Posterior cingulate gyrus (tissue), 11 donors: ENCODE measurements at places on chromosomes 5 and 9.

DNA sequence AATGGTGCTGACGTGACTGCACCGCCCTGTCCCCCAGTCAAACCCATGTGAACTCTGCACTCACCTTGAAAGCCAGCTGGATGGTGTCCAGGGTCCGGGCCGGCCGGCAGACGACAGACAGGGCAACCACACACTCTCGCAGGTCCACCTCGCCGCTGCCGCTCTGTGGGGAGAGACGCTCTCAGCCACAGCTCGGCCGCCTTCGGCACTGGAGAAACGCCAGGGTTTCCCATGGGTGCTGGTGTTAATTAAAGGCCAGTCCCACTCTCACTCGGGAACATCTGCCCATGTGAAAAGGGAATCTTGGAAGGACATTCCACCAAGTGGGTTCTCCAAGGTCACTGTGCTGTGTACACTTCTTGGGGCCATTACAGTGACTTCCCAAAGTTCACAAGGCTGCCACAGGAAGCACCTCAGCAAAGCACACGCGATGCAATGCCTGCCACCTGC lies 25.5 kb upstream of the SLC6A3 start:
- peak; percentile 50 for DNase-seq

- DNase-seq, result no peak
Observed at GRCh38 chr9:132957805-132958204, 13.4 kb upstream of the TSC1 start.

GRCh38 chr9:27963836-27964235 lies 390.6 kb upstream of the C9orf72 start:
- DNase-seq, result no peak

GRCh38 chr5:61970218-61970617 lies 335.8 kb upstream of the KIF2A start:
- no peak for DNase-seq

- DNase-seq, result peak; percentile 2
Observed at GRCh38 chr9:77647267-77648233, 572 bp downstream of the GNA14 start.

GRCh38 chr5:174589011-174589410 lies 135.4 kb upstream of the MSX2 start:
- DNase-seq, result no peak

DNA sequence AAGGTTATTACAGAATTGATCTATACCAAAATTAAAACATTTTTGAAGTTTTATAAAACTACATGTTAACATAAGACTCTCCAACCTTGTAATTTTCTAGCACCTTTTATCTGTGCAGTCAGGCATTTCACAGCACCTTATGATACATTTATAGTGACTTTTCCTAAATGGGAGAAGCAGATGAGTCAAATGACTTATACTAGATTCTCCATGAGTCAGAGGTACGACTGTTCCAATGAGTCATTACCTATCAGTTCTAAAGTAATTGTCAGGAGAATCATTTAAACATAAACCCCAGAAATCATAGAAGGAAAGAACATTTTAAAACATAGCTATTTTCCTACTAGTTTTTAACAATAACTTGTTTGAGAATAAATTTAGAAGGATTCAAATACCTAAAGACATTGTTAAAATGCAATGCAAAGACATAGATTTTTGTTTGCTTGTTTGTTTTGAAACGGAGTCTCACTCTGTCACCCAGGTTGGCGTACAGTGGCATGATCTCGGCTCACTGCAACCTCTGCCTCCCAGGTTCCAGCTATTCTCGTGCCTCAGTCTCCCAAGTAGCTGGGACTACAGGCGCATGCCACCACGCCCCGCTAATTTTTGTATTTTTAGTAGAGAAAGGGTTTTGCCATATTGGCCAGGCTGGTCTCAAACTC lies 34.7 kb upstream of the DMXL1 start:
- DNase-seq, result no peak

- DNase-seq, result no peak
Observed at GRCh38 chr9:136960938-136961275, 8.8 kb downstream of the LCN12 start.

DNA sequence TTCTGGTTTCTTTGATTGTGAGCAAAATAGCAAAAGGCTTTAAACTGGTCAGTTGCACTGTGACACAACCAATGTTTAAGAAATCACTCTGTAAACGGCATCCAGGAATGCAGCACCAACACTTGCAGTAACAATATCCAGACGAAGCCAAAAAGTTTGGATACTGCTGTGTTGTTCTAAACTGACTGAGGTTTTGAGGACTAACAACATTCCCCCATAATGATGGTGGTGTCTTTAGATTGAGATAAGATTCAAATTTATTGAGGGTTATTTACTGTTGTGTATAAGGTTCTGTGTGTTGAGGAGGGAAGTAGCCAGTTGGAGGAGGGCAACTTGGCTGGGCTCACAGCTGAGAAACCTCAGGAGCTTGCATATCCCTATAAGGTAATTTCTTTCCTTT lies 353.6 kb downstream of the BNC2 start:
- DNase-seq, result no peak
